ENCODE measurements at places on chromosomes 2 and 18.

DNA sequence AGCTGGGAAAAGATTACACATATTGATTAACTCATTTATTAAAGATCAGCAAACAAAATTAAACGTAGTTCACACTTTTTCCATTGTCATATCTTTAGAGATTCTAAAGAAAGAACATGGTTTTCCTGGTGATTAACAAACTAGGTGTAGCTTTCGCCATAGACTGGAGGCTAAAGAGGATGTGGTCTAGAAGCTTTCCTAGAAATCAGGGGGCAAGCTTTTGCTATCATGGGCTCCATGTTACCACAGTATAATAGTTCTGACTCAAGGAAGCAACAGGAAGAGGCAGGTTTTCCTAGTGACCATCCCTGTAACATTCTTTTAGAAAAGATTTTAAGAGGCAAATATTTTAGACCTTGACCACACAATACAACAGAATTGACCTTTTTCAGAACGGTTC is 232.7 kb downstream of the METTL4 start:
- no peak for DNase-seq

DNA sequence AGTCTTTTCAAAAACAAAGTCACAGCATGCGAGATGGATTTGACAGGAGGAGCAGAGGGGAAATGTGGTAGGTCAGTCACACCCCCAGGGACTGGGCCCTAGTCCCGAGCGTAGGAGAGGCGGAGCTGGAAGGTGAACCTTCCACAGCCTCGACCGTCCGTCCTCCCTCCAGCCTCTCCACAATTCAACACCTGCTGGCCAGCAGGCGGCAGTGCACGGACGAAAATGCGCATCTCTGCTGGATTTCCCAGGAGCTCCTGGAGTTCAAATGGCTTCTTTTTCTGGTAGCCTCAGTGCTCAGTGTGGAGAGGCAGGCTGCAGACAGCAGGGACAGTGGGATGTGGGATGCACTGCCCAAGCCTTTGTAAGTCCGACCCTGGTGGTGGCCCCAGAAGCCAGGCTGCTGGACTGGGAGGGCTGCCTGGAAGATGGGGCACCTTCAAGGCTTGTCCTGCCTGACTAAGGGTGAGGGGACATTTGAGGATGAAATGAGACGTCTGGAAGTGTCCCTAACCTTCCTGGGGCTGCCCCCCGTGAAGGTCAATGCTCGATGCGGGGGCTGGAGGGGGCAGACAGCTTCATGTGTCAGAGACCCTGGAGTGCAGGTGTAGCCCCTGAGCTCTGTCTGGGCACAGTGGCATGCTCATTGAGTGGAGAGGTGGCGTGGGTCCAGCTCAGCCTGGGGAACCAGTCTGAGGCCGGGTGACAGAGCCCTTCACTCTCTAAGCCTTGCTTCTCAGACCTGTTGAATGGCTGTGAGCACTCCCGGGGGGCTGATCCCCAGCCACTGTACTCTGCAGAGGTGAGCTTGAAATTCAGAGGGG is 189.5 kb downstream of the TFCP2L1 start:
- peak; percentile 25 for DNase-seq

- peak; percentile 16 for DNase-seq
Measured at GRCh38 chr2:182240862-182241371, 185.9 kb downstream of the PDE1A start.

- DNase-seq, result no peak
Measured at GRCh38 chr2:157413326-157414035, 30.4 kb downstream of the CYTIP start.

DNA sequence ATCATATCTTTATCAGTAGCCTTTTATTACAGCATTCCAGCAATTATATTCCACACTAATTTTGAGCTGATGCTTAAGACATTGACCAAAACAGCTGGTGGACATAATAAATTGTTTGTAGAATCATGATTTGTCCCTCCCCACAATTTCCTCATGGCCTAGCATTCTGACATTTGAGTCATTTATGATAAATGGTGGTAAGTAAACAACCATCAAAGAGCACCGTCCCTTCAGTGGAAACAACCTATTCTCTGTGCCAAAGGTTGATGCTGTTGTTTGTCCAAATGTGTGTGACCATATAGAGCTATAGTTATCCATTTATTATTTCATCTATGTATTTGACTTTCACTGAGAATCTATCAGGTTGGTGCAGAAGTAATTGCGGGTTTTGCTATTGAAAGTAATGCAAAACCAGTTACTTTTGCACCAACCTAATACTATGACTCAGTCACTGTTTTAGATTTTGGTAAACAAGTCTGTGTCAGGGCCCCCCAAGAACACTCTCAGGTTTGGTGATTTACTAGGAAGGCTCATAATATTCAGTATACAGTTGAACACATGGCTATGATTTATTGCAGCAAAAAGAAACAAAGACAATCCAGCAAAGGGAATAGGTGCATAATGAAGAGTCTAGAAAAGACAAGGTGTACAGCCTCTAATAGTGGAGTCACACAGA is 608.7 kb upstream of the REG3G start:
- no peak for DNase-seq

DNA sequence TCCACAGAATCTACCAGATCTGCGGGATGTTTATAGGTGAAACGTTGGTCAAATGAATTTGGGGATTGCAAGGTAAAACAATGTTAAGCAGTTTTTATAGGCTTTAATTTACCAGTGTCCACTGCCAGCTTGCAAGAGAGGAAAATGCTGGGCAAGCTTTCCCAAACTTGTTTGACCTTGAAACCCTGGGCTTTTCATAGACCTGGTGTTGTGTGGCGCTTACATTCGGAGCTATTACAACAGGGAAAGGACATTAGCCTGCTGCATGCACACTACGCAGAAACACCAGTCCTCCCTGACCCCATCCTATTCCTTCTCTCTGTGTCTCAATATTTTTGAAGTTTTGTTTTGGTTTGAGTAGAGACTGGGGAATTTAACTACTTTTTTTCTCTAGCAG is 59.6 kb upstream of the AGPS start:
- no peak for DNase-seq

GRCh38 chr2:203722411-203722810 is 16.0 kb downstream of the CD28 start:
- DNase-seq, result no peak

GRCh38 chr18:10202845-10203321 is 251.6 kb upstream of the APCDD1 start:
- no peak for DNase-seq

DNA sequence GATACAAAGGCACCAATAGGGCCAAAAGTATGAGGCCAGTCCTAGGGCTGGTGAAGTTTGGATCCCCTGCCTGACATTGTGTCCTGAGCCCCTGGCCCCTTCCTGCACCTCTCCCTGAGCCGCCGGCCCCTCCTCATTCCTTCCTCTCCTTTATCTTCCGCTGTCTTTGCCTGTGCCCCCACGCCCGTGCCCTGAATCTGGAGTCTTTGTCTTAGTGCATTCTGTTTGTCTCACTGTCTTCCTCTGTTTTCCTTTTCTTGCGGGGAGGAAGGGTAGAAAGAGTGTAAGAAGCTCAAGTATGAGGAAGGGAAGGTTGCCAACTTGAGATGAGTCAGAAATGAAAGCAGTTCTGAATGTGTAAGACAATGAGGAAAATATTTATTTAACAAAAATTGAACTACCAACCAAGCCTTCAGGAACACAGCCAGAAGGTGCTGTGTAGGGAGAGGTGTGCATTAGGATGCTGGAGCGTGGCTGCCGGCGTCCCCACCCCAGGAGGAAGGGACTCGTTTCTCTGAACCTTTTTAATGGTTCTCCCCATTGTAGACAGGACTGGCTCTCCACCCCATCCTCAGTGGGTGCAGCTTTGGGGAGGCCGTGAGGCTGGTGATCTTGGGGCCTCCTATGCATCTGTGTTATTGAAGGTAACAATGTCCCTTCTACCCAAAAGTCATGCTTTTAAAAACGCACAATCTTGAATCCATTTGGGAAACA is 133.1 kb downstream of the NEDD4L start:
- DNase-seq, result no peak

Measured in NCI-H1694 treated with DMSO at 0.1 percent for 48 hours (cell line).